Naive thymus-derived CD4-positive, alpha-beta T cell (primary cell): ENCODE measurements at places on chromosomes 13 and 19. TPM values are rescaled to one million over a fixed set of nuclear protein-coding genes. Genes with fewer than 3 reads are reported as not detected.

DNA sequence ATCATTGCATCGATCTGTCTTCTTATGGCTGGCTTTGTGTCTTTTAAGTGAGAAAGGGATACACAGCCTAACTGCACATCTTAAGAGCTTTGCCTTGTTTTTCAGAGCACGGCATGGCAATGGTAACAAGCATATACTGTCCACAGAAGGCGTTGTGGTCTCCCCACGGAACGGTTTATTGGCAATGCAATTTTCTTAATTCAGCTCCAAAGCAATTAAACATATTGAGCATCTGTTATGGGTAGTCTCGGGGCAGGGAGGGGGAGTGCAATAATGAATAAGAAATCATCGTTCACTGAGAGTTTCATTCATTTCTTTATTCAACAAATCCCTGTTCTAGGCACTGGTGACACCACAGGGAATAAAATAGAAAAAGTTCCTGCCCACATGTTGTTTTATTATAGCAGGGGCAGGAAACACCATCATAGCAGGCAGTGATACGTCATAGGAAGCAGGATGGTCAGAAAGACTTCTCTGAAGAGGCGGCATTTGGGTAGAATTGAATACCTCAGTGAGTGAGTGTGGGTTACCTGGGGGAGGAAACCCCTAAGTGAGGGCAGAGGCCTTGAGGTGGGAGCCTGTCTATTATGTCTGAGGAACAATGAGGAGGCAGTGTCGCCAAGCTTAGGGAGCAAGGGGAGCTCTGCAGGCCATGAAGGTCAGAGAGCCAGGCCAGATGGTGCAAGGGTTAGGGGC, 185.7 kb upstream of the KL start:
- DNase-seq, result no peak

DNA sequence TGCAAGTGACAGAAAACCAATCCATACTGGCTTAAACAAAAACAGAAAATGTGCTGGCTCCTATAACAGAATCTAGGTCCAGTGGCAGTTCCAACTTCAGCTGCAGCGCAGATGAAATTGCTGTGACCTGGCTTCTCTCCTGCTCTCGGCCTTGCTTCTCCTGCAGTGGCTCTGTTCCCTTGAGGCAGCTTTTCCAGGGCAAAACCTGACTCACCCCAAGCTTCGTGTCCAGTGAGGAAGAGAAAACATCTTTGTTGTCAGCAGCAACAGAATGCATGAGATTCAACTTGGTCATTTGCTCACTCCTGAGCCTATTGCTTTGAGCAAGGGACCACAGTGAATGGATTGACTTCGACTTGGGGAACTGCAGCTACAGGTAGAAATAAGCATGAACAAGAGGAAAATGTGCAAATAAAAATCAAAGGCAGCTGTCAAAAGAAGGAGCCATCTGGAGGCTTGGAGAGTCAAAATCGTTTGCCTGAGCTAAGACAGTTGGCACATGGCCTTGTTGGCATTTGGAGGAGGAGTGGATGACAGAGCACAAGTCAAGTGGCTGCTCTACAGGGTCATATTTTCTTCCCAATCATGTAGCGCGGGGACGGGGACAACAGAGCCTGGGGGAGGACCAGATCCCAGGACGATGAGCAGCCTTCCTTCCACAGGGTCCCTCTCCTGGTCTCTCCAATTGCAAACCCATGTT, 523.4 kb downstream of the FGF9 start:
- no peak for DNase-seq

DNA sequence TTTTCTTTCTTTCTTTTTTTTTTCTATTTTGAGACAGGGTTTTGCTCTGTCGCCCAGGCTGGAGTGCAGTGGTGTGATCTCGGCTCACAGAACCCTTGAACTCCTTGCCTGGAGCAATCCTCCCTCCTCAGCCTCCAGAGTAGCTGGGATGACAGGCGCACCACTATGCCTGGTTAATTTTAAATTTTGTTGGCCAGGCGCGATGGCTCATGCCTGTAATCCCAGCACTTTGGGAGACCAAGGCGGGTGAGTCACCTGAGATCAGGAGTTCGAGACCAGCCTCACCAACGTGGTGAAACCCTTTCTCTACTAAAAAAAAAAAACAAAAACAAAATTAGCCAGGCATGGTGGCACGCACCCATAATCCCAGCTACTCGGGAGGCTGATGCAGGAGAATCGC, 8.7 kb upstream of the SBNO2 start:
- no peak for DNase-seq

DNA sequence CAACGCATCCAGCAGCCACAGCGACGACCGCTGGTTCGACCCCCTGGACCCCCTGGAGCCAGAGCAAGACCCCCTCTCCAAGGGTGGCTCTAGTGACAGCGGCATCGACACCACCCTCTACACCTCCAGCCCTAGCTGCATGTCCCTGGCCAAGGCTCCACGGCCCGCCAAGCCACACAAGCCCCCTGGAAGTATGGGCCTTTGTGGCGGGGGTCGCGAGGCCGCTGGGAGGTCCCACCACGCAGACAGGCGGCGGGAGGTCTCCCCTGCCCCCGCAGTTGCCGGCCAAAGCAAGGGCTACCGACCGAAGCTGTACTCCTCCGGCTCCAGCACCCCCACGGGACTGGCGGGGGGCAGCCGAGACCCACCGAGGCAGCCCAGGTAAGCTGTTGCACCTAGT, 59.5 kb downstream of the DPF1 start:
- DNase-seq, result no peak

GRCh38 chr13:53110181-53110580, 81.6 kb downstream of the OLFM4 start:
- no peak for DNase-seq

- DNase-seq, result peak; percentile 80
Measured at GRCh38 chr19:49866933-49867782, at the start of gene PNKP. PNKP (minus strand) TSS chr19:49867576; CDS start chr19:49867204, 372 bp downstream.

DNA sequence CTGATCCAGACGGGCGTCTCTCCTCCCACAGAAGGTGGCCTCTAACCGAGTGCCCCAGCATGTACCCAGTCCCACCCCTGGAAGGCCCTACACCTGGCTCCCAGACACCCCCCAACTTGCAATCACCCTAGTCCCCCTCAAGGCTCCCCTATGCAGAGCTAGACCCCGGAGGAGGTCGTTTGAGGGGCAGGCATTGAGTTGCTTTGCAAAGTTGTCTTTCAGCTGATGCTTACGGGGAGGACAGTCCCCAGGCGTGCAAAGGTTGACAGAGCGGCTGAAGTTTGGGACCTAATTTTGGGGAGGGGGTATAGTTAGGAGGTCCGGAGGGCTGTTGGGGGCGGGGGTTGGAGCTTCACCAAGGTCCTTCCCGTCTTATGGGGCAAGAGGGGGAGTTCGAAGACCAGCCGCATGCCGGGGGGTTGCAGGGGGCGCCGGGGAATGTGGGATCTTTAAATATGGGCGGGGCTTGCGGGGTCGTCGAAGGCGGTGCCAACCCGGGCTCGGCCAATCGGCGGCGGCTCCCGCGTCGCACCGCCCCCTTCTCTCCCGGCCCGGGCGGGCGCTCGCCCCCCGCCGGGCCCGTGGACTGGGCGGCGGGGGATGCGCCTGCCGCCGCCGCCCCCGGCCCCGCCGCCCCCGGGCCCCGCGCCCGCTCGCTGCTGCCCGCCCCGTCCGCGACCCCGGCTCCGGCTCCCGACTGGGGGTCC, at the start of gene KCNN1:
Gene KCNN1 (plus strand): TSS at position 558 of the 707 bp plus-strand sequence. CDS start 6,782 bp downstream, outside the sequence.
- DNase-seq, result no peak

- DNase-seq, result no peak
Measured at GRCh38 chr13:110231348-110232047, 75.5 kb downstream of the COL4A1 start.

- DNase-seq, result no peak
Measured at GRCh38 chr13:84044805-84045204, 162.5 kb upstream of the SLITRK1 start.

- no peak for DNase-seq
Measured at GRCh38 chr19:17654993-17655392, 33.2 kb downstream of the UNC13A start.

DNA sequence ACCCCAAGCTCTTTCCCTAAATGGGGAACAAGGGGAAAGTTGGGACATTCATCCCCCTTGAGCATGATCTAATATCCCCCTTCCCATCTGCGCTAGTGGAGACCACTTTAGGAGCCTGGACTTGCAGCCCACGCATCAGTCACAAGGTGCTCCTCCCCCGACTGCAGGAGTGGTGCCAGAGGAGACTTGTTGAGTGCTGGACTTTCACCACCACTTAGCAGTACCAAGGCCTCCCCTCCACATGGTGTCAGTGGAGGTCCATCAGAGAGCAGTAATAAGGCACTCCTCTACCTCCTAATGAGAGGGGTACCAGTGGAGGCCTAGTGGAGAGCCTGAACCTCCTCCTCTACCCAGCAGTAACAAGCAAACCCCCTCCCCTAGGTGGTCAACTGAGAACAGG, 22.5 kb downstream of the CAB39L start:
- DNase-seq, result peak; percentile 30

- no peak for DNase-seq
Measured at GRCh38 chr19:53612762-53613526, 18.9 kb upstream of the DPRX start.

DNA sequence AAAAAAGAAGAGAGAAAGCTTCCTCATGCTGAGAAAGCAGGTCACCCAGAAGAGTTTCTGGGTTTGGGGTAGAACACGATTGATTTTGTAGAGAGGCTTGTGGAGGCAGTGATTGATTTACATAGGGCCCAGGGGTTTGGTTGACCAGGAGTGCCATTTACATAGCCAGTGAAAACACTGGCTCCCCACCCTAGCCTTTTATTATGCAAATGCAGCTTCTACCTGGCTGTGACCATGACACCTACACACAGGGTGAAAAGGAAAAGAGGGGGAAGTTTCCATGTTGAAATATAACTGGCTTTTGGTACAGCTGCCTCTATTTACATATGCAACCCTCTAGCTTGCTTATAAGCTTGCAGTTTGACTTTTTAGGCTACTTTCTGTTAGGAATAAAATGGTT, 62.0 kb downstream of the ZNF100 start:
- DNase-seq, result no peak

DNA sequence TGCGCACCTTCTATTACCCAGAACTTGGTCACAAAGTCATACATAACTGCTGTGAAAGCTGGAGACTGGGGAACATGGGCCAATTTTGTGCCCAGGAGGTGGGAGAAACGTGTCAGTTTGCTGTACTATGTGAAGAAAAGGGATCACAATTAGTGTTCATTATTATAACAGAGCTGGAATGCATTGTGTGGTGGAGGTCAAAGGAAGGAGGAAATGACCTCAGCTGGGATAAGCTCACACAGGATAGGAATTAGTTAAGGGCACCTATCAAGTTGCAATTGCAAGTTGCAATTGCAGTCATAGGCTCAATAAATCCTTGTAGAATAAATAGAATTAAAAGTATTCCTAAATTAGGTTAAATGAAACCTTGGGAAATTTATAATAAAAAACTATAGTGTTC, 103.9 kb upstream of the OBI1 start:
- no peak for DNase-seq

DNA sequence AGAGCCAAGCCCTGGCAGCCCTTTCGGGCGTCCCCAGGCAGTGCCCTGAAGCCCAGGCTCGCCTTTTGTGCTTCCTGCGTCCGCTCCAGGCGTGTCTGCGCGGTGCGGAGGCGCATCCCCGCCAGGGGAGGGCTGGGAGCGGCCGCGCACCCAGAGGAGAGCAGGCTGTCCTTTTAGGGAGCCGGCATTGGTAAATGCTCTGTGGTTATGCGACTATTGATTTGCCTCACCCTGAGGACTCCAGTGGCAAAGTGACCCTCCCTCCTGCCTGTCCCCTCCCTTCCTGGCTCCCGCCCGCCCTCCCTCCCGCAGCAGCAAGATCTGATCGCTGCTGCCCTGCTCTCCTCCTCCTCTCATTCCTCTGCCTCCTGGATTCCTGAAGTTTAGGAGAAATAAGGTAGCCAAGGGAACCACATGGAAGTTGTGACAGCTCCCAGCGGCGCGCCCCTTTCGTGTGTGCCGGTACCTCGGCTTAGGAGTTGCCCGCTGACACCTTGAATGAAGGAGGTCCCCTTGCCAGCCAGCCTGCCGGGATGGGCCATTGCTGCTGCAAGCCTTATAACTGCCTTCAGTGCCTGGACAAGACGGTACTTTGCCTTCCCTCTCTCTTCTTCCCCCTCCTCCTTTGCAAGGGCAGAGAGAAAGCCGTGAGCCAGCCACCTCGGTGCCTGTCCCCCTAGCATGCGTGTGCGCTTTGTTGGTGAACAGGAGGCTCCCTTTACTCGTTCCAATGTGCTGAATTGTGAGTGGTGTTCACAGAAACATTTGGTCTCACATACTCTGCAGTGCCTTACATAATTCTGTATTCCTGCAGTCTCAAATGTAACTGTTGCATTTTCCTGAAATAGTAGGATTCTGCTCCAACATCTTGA, 166.9 kb downstream of the SLC7A1 start:
- no peak for DNase-seq

- DNase-seq, result no peak
Measured at GRCh38 chr13:112160558-112160957, 93.6 kb downstream of the SOX1 start.

Gene TTC9B
- not detected in 2 replicates for total RNA-seq

Gene KLK10
- not detected for total RNA-seq

Gene GFY
- total RNA-seq, result not detected

Gene MYPOP
- total RNA-seq, result 7.7 TPM

Gene NLRP5
- total RNA-seq, result not detected

Gene S1PR2
- 3.4 TPM for total RNA-seq

Gene ZNF77
- 5.8 TPM for total RNA-seq

Gene OCEL1
- total RNA-seq, result 21.6 and 21.8 TPM in 2 replicates

Gene CFAP97D2
- 0.27 and 0.46 TPM in 2 replicates for total RNA-seq

Gene KLK2
- not detected for total RNA-seq

Gene METTL21C
- total RNA-seq, result not detected
